ENCODE measurements at places on chromosomes 7 and 10. TPM values are rescaled to one million over a fixed set of nuclear protein-coding genes. Genes with fewer than 3 reads are reported as not detected.

Gene CPSF4
- 22.0 TPM for total RNA-seq

DNA sequence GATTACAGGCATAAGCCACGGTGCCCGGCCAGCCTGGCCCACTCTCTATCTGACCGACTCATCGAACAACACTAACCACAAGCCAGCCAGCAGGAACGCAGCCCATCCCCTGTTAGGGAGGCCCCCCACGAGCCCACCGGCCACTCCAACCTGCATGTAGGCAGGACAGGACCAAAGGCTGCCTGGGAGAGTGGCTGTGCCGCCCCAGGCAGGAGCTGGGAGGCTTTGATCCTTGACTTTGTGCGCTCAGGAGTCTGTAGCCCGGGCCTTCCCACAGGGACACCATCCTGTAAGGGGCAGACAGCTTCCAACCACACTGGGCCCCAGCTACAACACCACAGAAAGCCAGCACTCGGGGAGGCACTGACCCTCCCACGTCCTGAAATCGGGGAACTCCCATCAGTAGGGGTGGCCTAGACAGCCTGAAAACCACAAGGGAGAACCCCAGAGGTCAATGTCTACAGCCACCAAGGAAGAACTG is 29.4 kb downstream of the GRID1 start:
- DNase-seq, result no peak

DNA sequence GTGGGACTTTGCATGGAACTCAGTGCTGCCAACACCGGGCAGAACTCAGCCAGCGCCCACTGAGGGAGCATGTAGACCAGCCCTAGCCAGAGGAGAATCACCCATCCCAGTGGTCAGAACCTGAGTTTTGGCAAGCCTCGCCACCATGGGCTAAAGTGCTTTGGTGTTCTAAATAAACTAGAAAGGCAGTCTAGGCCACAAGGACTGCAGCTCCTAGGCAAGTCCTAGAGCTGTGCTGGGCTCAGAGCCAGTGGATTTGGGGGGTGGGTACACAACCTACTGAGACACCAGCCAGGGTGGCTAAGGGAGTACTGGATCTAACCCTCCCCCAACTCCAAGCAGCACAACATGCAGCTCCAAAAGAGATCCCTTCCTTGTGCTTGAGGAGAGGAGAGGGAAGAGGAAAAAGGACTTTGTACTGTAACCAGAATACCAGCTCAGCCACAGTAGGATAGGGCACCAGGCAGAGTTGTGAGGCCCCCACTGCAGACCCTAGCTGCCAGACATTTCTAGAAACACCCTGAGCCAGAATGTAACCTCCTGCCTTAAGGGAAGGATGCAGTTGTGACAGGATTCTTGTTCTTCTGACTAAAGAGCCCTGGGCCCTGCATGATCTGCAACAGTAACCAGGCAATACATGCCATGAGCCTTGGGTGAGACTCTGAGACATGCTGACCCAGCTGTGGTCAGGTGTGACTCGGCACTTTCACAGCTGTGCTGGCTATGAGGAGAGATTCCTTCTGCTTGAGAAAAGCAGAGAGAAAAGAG is 24.4 kb downstream of the GSDME start:
- DNase-seq, result no peak

Gene WDFY4
- total RNA-seq, result 0.25 TPM

DNA sequence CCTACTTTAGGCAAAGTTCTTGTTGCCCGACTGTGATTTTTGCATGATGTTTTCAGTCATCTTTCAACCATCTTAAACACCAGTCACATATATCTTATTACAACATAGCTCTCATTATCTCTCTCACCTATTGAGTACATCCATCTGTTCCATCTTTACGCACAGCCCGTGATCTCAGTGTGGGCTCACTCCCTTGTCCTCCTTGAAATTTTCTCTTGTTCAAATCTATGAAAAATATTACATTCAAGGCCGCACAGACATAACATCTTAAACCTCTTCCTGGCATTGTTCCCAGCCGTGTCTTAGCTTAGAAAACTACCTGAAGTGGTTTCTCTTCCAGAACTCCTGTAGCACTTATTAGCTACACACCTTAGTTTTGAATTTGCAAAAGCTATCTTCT is 32.6 kb downstream of the NET1 start:
- no peak for DNase-seq

Gene VWA2
- not detected for total RNA-seq

Data from dermis microvascular lymphatic vessel endothelial cell (primary cell).